ENCODE measurements at places on chromosomes 5 and 9.

GRCh38 chr5:6492934-6493333 lies 44.3 kb downstream of the UBE2QL1 start:
- no peak for DNase-seq

DNA sequence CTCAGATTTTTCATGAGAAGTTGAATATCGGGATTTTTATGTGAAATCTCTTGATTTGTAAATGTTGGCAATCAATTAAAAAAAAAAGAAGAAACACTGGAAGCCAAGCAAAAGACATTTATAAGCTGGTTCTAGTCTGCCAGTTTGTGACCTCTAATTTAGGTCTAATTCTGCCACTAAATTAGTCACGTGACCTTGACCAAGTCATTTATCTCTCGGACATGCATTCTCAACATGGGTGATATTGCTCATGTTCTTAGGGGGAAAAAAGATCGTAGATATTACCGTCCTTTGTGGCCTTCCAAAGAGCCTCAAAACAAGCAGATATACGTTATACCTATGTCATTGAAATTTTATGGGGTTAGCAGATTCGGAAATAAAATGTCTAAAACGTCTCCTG lies 52.9 kb upstream of the PTPDC1 start:
- DNase-seq, result peak; percentile 12

DNA sequence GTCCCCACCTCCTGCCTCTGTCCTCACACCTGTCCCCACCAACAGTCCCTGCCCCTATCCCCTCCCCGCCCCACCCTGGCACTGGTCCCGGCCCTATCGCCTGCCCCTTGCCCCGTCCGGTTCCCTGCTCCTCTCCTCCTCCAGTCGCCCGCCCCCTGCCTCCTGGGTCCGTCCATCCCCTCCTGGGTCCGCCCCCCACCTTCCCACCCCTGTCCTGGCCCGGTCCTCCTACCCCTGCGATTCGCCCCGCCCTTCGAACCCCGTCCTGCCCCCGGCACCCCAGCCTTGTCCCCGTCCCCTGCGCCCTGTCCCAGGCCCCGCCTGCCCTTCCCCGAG lies 372 bp downstream of the EDF1 start:
- no peak for DNase-seq

GRCh38 chr9:7173139-7173538 lies 415.4 kb downstream of the KDM4C start:
- no peak for DNase-seq

DNA sequence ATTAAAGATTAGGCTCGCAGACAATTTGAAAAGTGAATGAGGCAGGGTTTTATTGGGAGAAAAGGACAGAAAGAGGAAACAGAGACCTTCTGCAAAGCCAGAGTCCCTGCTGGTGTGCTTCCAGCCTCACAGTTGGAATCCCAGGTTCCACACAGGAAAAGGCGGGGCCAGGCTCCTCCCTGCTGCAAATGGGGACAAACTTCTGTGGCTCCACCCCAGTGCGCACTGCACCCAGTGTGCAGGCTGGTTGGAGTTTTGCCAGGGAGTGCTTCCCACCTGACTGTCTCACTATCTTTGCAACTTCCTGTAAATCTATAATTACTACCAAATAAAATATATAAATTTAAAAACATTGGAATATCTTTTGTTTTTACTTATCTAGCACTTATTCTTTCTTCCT lies 386.0 kb upstream of the GRIN3A start:
- no peak for DNase-seq

DNA sequence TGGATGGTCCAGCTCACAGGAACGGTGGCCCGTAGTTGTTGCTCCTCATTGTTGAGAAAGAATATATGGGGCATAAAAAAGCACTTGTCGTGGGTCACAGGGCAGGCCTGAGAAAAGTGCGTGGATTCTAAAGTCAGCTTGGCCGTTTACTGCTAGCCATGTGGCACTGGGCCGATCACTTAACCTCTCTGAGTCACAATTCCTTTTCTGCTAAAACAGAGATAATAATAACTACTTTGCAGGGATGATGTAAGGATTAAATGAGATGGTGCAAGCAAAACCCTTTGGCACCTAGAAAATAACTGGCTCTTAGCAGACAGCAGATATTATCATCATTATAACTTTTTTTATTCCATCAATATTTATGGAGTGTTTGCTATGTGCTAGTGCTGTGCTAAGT lies 579.7 kb downstream of the CCDC171 start:
- DNase-seq, result no peak

- no peak for DNase-seq
Observed at GRCh38 chr9:117290856-117291622, 123.8 kb downstream of the ASTN2 start.

DNA sequence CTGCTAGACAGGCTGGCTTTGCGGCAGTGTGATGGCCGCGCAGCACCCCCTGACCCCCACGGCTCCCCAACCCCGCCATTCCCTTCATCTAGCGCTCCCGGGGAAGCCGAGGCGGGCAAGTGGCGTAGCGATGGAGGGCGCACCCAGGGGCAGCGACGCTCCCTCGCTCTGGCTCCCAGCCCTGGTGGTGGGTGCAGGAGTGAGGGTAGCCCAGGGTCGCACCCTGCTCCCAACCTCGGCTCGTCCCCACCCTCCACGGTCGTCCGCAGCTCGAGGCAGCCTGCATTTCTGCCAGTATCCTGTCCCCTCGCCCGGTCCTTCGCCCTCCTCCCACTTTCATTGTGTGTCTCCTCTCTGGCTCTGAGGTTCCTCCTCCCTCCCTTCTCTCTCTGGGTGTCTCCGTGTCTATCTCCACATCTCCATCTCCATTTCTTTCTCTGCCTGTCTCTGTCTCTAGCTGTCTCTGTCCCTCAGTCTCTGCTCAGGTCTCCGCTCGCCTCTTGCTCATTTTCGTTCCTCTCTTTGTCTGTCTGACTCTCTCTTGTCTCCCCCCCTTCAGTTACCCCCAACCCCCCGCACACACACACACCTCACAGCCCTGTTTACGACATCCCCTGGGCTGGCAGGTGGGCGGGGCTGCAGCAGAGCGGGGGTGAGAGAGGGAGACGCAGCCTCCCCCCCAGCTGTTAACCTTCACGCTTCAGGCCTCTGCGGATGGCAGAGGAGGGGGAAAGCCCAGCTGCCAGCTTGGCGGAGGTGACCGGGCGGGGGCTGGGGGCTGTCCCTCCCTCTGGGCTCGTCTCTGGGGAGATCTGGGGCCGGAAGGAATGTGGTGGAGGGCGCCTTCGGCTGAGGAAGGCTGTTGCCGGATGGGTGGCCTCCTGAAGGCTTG lies 48.7 kb upstream of the PSD2 start:
- no peak for DNase-seq

All from fibroblast of lung (primary cell).